Suprapubic skin (tissue), 4 donors: ENCODE measurements at places on chromosomes 11 and 22. TPM values are rescaled to one million over a fixed set of nuclear protein-coding genes. Genes with fewer than 3 reads are reported as not detected.

OSM gene
- not detected for total RNA-seq

ZFTA gene
- 4.7 TPM for total RNA-seq

MRPL49 gene
- total RNA-seq, result 55.3 TPM

PARVG gene
- total RNA-seq, result 3.6 TPM

FBLN1 gene
- 140 TPM for total RNA-seq

ARL2 gene
- total RNA-seq, result 87.4 TPM
